ENCODE measurements at places on chromosomes 13 and 19. TPM values are rescaled to one million over a fixed set of nuclear protein-coding genes. Genes with fewer than 3 reads are reported as not detected.
A peak's percentile ranks its signal among the peaks of the same experiment; 100 is the strongest.

DNA sequence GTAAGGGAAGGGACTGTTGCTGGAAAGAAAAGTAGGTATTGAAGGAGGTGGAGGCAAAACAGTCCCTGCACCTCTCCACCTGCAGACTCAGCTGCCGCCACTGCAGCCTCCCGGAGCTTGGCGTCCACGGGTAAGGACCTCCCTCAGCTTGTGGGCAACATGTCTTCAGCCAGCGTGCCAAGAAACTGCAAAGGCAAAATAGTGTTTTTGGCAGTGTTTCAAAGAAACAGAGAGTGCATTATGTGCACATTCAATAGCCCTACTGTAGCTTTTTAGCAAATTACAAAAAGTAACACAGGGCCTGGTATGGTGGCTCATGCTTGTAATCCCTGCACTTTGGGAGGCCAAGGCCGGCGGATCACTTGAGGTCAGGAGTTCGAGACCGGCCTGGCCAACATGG, 57.4 kb downstream of the ATP11A start:
- DNase-seq: no peak

GRCh38 chr13:41418027-41418426, 39.3 kb upstream of the RGCC start:
- no peak for DNase-seq

DNA sequence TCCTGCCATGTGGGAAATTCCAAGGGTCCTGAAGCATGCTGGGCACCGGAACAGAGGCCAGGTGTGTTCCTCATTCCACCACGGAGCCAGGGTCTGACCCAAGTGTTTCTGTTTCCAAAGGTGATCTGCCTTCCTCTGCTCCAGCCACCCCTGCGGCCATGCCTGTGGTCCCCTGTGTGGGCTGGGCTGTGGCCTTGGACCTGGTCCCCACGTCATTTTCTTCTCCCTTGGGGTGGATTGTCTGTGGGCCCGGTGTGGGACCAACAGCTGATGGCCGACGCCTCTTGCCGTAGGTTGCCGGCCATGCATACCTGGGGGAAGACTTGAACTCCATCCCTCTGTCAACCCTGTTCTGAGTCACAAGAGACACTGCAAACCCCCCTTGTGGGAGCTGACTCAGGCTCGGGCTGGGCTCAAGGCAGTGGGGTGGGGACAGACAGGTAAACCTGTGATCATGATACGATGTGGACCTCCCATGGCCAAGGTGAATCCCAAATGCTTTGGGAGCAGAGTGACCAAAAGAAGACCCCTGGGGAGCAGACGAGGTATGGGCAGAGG, 35.0 kb downstream of the ATP11A start:
- DNase-seq: no peak

GRCh38 chr13:73684750-73685149, 449.5 kb downstream of the KLF12 start:
- DNase-seq: no peak

- DNase-seq: no peak
These were observed 1.5 kb downstream of the CEBPA start for GRCh38 chr19:33300894-33301143.

DNA sequence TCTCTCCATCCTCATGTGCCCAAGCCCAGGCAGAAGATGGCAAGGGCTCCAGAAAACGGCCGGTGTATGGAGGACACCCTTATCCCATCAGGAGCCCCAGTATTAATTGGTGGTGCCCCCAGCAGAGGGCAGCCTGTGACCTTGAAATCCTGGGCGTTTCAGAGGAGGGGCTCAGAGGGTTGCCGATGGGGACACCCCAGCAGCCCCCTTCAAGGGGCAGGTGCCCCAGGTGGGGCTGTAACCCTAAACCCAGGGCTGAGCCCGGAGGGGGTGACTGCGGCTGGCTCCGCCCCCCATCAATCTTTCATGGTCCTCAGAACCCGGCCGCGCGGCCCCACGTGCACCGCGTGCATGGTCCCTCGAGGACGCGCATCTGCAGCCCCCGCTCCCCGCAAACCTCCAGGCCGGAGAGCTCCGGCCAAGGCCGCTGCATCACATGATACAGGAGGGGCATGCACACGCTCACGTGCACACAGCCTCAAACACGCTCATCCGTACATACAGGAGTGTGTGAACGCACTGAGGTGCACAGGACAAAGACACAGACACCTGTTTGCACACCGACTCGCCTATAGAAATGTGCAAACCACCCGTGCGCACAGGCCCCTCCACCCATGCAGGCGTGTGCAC, 949 bp downstream of the RAB3A start:
- peak; percentile 65 for DNase-seq

DNA sequence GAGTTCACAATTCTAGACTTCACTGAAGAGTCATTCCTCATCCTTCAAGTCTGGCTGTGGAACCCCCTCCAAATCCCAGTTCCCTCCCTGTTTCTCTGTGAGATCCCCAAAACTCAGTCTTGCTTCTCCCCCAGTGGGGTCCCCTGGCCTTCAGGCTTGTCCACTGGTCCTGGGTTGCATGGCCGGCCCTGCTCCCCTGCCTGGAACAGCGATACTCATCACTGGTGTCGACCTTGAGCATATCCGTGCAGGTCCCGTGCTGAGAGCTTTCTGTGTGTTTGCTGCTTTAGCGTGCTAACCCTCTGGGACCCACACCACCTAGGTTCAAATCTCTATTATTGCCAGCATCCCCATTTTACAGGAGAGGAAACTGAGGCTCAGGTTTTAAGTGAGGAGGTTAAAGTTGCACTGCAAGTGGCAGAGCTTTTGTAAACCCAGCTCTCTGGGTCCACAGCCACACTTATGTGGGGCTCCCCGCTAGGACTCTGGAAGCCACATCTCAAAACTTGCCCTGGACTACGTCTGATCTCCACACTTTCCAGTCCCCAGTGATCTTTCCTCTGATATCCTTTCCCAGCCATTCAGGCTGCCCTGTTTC, 15.5 kb downstream of the LIPE start:
- peak; percentile 30 for DNase-seq

Gene OR10H1
- polyA plus RNA-seq: not detected

Gene KL
- polyA plus RNA-seq: 0.43 TPM

Gene ANGPTL8
- polyA plus RNA-seq: 11.8 TPM

Gene SLAIN1
- 7.5 TPM for polyA plus RNA-seq

Gene CALR3
- polyA plus RNA-seq: not detected

Gene CEACAM4
- polyA plus RNA-seq: not detected

Gene IL27RA
- polyA plus RNA-seq: 0.36 TPM
